ENCODE measurements at places on chromosomes 7 and 10.

DNA sequence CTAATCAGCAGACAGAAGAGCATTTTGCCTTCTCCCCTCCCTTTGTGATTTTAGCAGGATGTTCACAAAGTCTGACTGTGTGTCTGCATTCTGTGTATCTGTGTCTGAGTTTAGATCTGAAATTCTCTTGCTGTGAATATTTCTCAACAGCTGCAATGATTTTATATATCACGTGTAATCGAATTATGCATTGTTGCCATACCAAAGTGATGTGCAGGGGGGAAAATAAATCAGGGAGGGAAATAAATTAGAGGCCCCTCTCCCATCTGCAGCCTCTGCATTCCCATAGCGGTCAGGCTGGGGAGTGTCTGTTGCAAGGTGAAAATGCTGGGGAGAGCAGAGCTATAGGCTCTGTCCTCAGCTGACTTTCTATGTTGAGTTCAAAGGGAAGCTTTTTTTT is 209.0 kb downstream of the LRMDA start:
- DNase-seq: no peak

- DNase-seq: no peak
Measured at GRCh38 chr10:129133856-129134255, 333.2 kb upstream of the MGMT start.

DNA sequence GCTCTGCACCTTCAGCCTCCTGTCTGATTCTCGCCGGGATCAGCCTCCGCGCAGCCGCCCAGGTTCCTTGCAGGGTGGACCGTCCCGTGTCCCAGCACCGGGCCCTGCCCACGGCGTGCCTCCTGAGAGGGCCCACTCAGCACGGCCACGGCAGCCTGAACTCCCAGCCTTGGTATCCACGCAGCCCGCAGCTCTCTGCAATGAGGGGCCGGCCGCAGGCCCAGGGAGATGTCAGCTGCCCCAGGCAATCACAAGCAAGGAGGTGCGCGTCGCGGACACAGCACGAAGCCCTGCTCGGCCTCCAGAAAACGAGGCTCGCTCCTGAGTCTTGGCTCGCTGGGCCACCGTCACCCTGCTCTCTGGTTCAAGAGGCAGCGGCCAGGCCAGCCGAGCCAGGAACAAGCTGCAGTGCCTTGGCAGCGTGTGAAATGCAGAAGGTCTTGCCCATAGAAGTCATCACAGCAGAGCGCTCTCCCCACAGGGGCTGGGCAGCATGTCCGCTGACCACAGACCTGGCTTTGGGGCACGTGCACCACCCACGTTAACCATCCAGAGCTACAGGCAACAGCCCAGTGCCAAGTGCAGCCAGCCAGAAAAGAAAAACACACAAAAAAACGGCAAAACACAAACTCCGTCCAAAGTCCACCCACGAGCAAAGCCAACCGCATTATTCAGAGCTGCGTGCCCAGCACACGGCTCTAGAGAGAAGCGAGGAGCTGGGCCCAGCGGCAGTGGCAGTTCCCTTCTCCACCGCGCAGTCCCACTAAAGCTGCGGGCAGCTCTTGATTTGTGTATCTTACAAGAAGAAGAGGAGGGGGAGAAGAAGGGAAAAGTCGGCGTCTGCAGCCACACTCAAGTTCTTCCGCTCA is 13.9 kb downstream of the GPER1 start:
- no peak for DNase-seq

GRCh38 chr7:116097365-116098009 is 66.9 kb upstream of the TFEC start:
- DNase-seq: no peak

DNA sequence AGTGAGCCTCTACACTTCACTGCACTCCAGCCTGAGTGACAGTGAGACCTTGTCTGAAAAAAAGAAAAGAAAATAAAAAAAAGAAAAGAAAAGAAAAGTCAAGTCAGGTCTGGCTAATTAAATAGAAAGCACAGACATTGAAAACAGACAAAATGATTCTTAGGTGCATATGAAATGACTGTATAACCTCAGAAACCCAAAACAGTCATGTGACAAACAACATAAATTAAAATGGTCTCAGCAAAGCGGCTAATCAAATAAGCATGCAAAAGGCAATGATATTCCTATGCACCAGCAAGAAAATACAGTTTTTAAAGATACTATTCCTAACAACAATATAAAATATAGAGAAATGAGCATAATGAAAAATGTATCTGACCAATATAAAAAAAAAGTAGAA is 38.3 kb downstream of the LRRC20 start:
- no peak for DNase-seq

DNA sequence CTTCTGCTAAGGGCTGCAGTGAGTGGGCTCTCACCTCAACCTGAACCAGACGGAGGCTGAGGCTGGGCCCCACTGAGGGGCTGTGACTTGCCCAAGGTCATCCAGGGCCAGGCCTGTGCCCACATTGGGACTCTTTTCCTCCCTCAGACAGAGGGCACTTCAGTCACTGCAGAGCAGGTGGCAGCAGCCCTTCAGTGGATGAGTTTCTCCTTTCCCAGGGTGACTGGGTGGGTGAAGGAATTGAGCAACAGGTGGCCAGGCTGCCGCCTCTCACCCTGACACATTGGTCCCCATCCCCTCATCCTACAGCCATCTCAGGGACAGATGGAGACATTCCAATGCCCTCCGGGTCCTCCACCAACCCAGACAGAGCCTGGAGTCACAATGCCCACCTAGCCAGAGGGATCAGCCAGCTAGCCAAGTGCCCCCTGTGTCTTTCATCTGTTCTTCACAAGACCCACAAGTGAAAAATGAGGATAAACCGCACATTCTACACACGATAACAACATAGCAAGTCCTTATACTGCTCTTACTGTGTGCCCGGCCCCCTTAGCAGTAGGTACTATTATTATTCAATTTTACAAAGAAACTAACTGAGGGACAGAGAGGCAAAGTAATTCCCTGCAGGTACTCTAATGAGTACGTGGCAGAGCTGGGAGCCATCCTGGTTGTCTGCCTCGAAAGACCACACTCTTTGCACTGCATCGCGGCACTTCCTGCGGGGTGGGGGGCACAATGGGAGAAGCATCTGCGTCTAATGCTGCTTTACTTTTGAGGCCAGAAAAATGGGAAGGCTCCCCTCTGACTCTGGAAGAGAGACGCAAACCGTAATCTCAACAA is 1.7 kb upstream of the SLC18A3 start:
- DNase-seq: no peak

DNA sequence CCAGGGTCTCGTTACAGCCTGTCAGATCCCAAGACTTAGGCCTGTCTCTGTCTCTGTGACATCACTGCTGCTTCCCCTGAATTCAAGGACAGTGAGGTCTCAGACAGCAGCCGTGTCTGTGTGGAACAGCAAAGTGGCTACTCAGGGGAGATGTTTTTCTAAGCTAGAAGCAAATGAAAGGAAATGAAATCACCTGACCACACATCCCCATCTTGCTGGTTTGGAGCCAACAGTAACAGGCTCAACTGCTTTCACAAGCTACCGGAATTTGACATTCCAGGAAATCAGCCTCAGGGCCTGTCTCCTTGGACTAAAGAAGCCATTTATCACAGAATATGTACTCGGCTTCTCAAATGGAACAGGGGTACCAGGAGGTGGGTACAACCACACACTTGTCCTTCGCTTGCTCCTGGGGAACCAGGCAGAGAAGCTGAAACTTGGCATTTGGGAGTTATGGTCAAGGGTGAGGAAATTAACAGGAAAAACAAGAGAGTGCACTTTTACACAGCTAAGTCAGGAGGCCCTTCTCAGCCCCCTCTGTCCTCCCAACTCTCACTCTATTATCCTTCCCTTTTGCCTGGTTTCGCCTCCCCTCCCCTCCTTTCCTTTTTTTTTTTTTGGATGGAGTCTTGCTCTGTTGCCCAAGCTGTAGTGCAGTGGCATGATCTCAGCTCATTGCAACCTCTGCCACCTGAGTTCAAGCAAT is 73.2 kb downstream of the SPDYE5 start:
- DNase-seq: no peak

DNA sequence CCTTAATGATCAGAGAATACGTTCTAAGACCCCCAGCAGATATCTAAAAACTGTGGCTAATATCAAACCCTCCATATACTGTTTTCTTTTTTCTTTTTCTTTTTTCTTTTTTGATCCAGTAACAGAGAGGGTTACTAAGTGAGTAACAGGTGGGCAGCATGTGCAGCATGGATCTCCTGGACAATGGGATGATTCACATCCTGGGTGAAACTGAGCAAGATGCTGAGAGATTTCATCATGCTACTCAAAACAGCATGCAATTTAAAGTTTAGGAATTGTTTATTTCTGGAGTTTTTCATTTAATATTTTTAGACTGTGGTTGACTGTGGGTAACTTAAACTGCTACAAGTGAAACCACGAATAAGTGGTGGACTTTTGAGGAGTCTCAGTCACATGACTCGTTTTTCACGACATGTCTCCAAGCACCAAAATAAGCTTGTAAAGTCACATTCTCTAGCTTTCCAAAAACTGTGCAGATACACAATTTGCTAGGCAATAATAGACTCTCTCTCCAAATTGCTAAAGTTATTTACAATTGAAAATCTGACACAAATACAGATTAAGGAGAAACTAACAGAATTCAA is 716.2 kb downstream of the NXPH1 start:
- no peak for DNase-seq

GRCh38 chr10:129163531-129163930 is 303.5 kb upstream of the MGMT start:
- no peak for DNase-seq

DNA sequence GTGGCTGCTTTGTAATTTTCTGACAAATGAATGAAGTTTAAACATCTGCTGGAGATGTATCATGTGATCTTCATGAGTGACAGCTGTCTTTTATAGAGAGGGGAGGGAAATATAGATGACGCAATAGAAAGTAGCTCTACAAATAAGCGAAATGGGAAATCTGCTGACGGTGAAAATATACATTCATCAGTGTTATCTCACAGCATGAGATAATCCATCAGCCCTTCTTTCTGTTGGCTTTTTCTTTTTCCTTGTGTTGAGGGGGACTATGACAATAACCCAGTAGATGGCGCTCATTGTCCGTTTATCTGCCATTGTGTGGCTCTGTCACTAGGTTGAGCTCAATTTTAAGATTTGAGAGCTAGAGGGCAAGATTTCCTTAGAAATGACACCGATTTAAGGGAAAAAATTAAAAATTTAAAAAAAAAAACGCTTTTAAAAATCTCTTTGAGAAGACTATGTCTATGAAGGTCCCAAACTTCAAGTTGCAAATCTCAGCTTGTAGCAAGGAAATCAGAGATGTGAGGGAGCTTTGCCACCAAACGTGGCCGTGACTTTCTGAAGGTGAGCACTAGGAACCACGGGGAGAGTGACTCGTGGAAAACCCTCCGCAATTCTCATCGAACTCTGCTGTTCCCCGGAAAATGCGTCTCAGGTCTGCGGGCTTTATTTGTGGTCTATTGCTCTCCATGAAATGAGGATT is 114.6 kb upstream of the SFMBT2 start:
- DNase-seq: peak; percentile 32

GRCh38 chr7:1646957-1647891 is 22.9 kb upstream of the ELFN1 start:
- DNase-seq: no peak

DNA sequence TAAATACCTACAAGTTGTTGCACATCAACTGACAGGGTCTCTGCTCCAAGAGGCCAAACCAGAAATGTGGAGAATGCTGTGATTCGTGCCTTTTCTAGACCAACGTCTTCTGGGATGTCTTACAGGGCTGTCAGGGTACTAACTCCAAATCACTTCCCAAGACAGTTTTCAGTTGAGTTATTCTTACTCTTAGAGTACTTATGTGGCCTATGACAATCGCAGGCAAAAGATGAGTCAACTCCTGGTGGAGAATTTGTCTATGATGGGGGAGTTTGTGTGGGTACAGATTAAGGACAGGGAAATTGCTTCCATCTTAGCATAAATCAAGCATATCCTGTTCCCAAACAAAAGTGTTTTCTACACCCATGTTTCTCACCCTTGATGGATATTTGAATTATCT is 734.8 kb downstream of the TNS3 start:
- no peak for DNase-seq

DNA sequence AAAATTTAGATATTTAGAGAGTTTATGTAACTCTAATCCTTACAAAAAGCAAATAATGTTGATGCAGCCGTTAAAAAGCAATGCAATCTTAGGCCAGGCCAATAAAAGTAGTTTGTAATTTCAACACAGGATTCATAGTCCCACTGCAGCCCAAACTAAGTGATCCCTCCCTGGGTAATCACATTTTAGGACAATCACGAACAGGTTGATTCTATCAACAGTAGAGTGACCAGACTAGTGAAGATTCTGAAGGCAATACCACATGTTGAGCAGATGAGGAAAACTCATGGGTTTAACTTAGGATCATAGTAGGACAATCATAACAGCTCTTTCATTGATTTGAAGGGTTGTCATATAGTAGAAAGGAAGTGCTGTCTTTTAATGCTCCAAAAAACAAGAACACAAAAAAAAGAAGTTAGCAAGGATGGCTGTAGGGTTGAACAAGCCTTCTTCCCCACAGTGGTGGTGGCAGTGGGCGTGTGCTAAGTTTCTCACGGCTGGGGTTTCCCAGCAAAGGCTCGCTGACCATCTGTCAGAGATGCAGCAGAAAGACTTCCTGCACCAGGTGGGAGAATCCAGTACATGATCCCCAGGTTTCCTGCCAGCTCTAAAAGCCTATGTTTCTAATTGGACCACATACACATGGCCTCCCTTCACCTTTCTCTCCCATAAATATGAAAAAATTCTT is 212.2 kb downstream of the CHRM2 start:
- no peak for DNase-seq

- no peak for DNase-seq
Measured at GRCh38 chr10:86087716-86088115, 278.9 kb downstream of the GRID1 start.

DNA sequence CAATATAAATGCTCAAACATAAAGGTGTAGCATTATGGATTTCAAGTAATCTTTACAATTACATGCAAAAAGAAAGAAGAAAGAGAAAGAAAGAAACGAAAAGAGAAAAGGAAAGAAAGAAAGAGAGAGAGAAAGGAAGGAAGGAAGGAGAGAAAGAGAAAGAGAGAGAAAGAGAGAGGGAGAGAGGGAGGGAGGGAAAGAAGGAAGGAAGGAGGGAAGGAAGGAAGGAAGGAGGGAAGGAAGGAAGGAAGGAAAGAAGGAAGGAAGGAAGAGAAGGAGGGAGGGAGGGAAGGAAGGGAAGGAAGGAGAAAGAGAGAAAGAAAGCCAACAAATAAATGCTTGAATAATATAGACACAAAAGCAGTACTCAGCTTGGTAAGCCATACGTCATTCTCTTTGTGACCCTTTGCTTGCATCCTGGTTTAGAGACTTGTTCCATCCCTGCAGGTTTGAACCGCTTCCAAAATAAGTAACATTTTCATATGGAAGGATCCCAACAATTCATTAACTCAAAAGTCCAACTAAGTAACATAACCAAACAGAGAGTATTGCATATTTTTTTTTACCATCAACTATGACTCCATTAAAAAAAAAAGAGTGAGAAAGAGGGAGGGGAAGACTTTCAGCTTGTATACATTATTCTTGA is 95.8 kb downstream of the SEMA3D start:
- DNase-seq: no peak

Measured in stimulated activated naive B cell treated with anti-CD40 and anti-IgM and Interleukin-4, amounts not matched to agents 10 μg/mL and 1 μg/mL and 100 μg/mL, for 72 hours (primary cell).